ENCODE measurements at places on chromosomes 16 and 17.

DNA sequence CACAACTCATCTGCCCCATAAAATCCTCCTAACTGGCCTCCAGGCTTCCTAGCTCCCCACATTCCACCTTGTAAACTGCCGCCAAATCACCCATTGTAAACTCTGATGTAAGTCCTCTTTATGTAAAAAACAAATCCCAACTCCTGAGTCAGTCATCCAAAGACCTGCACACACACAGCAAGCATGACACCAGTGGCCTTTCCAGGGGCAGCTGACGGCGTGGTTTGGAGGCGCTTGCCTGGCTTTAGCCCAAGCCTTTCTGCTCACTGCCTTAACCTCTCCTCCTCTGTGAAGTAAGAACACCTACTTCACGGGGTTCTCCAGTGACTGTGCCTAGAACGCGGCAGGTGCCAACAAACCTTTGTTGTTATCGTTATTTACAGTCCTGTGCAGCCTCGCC, 14.0 kb downstream of the UBE2O start:
- no peak for DNase-seq

GRCh38 chr16:70561623-70562022, 38.0 kb downstream of the SF3B3 start:
- no peak for DNase-seq

DNA sequence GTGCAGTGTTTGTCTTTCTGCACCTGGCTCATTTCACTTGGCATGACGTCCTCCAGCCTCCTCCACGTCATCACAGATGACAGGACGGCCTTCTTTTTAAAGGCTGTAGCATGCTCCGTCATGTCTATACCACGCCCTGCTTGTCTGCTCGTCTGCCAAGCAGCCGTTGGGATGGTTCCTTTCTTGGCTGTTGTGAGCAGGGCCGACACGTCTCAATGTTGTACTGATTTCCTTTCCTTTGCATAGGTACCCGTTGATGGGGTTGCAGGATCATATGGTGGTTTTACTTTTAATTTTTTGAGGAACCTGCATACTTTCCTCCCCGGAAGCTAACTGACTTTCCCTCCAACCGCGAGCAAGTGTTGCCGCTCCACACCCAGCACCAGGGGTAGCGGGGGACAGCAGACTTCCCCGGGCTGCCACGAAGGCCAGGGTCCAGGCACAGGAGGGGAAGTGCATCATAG, 212.2 kb upstream of the ZNF469 start:
- DNase-seq: no peak

DNA sequence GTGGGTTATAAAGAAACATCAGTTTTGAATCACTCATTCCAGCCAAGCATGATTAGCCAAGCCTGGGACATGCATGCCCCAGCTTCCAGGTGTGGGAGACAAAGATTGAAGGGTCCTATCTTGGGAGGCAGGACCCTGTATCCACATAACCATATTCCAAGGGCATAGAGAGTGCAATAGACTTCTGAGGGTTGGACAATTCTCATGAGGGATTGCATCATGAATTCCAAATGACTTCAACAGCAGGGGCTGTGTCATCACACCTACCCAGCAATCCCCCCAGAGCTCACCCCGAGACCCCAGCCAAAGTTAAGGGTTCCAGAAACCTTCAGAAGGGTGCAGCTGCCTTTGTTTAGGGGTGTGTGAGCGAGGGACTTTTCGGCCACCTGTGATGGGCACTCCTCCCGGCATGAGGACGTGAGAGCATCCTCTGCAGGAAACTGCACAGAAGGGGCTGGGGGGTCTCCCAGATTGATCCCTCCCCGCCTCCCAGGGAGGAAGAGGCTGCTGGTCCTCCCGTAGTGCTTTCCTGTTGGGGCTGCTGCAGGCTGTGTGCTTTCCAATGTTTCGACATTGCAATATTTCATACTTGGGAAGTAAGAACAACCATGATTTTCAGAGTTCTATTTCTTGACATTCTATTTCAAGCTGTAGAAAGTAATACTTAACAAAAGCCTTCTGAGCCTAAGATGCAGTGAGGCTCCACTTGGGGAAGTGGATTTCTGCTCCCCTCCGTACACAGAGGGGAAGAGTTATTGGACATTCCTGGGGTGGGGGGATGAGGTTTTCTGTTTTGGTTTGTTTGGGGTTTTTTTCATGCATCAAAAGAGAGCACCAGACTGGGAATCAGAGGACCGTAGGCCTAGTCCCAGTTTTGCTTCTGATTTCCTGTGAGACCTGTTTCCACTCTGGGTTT, 13.3 kb upstream of the PITPNM3 start:
- no peak for DNase-seq

- no peak for DNase-seq
Observed at GRCh38 chr17:30897311-30897710, 8.7 kb downstream of the TEFM start.

GRCh38 chr16:29820730-29821642, 724 bp downstream of the MVP start:
- DNase-seq: no peak

DNA sequence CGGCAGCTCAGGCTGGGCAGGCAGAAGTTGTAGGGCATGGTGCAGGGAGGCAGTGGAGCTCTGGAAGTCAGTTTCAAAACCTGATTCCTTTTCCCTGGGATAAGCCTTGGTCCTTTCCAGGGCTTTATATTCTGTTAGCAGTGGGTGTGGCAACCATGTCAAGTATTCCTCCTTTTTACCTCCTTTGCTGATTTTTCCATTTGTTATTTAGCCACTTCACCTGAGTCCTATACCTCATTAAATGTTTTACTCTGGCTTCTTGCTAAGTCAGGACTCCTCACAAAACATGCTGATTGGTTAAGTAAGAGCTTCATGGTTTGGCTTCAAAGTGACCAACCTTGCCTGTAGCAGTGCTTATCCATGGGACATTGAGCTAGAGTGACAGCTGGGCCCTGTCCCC, at the start of gene KRT33B:
KRT33B (minus strand) TSS at position 101 of the 400 bp plus-strand sequence; CDS start at position 38, 63 bp downstream.
- DNase-seq: no peak

DNA sequence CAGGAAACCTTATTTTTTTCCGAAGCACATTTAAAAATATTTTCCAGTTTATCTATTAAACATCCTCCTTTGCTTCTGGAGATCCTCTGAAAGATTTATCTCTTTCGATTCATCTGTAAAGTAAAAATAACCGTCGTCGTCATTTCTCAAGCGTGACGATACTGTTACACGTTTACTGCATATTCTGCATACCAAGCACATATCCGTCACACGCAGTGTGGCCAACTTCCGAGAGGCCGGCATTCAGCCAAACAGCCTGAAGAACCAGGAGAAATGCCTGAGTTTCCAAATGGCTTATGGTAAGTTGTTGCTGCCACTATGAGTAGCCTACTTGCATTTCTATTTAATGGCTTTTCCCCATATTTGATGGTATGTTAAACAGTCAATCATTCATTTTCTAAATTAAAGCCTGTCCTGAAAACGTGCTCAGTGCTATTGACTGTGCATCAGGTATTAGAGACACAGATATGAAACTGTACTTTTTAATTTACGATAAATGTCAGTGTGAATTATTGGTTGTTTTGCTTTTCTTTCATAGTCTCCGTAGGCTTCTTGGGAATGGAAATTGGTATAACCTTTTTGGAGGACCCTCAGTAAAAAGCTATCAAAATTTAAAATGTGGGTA, 275.7 kb downstream of the WWOX start:
- DNase-seq: no peak

GRCh38 chr17:45436625-45437464, 4.2 kb upstream of the ARHGAP27 start:
- no peak for DNase-seq

GRCh38 chr17:58224315-58224714, 5.3 kb upstream of the MKS1 start:
- no peak for DNase-seq

GRCh38 chr16:89507214-89507833, 879 bp upstream of the SPG7 start:
- no peak for DNase-seq

- no peak for DNase-seq
Observed at GRCh38 chr17:79202480-79202879, 127.9 kb downstream of the ENGASE start.

DNA sequence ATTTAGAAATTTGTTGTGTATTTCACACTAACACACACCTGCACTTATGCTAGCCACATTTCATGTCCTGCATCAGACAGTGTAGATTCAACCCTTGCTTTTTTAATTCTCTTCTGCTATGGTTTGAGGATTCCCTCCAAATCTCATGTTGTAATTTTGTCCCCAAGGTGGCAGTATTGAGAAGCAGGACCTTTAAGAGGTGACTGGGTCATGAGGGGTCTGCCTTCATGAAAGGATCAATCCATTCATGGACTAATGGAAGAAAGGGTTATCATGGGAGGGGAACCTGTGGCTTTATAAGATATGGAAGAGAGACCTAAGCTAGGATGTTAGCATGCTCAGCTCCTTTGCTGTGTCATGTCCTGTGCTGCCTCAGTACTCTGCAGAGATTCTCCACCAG, 1032.2 kb downstream of the CDH11 start:
- no peak for DNase-seq

DNA sequence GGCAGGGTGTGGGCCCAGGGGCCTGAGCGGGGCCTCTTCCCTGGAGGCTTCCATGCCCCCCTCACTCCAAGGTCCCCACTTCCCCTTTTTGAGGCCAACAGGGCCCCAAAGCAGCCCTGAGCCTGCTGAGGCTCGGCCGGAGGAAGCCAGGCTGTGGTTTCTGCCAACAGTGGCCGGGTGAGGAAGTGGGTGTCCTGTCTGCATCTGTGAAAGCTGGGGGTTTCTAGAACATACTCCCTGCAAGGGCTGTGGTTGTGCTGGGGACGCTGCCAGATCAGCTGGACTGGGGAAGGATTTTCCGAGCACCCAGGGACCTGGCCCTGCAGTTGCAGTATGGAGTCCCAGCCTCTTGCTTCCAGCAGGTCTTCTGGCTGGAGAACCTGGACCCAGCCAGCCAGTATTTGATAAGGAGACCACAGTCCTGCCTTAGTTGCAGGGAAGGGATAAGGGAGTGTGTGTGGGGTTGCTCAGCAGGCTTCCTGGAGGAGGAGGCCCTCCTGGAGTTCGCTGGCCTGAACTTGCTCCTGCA, 15.7 kb downstream of the ADCY7 start:
- peak; percentile 33 for DNase-seq

DNA sequence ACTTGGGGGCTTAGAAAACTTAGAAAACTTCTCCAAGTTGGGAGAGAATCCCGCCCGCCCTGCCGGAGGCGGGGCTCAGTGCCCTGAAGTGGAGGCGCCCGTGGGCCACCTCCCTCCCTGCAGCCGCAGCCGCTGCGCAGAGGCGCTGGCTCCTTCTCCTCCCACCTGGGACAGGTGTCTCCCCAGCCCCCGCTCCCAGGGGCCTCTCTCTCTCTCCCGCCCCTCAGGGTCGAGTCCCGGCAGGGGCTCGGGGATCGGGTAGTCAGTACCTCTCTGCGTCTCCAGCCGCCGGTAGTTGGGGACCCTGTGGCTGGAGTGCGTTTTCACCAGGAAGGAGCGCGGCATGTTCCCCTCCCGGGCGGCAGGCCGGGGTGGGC, 257 bp downstream of the SNAI3 start:
- no peak for DNase-seq

DNA sequence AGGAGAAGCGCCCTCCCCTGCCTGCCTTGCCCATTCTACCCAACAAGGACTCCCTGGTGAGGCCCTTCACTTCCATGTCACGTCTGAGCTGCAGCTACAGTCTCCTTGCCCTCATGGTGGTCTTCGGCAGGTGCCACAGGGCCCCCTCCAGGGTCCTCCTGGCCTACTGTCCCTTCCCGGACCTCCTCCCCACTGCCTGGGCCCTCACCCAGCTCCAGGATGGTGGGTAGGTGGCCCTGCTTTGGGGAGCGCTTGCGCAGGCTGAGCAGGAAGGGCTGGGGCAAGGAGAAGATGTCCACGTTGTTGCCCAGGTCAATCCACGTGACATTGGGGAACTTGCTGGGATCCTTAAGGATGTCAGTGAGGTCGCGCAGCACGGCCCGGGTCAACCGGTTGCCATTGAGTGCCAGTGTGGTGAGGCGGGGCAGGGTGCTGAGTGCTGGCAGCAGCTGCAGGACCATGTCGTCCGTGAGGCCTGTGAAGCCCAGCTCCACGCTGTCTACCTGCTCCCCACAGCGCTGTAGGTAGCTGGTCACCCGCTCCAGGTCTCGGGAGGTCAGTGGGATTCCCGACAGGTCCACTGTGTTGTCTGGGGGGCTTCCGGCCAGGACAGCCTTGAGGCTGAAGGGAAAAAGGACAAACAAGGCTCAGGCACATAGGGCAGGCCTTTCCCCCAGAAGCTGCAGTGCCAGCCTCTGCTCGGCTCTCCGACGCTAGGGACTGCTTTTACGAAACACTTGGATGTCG, 28.3 kb downstream of the TRPV2 start:
- DNase-seq: no peak

- no peak for DNase-seq
Observed at GRCh38 chr16:2663553-2664546, 18.5 kb upstream of the KCTD5 start.

DNA sequence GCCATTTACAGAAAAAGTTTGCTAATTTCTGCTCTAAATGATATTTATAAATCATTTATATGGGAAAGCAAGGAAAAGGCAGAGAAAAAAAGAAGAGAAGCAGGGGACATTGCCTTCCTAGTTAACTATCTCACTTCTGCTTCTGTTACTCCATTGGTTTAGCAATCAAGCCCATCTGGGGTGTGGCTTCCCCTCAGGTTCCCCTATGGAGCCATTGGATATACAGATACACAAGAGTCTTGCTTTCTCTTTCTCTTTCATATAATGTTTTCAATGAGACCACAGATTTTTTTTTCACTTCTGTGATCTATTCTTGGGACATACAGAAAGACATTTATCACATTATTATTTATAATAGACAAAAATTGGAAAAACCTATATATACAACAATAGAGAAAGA, 105.6 kb upstream of the TOM1L1 start:
- no peak for DNase-seq

DNA sequence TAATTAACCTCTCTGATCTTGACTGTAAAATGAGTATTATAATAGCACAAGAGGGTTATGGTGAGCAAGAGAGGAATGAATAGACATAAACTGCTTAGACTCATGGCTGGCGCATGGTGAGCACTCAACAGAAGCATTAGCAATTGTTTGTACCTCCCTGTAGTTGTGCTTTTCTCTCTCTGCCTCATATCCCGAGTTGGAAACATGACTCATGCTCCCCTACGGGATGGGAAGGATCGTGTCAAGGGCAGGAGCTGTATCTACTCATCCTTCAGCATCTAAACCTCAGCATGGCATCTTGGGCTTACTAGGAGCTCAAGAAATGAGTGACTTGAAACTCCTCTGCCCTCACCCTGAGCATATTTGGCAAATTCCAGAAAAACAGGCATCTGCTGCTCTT, 299.6 kb downstream of the MAP2K4 start:
- no peak for DNase-seq

- no peak for DNase-seq
Observed at GRCh38 chr16:3004319-3004718, 8.4 kb upstream of the CLDN9 start.

DNA sequence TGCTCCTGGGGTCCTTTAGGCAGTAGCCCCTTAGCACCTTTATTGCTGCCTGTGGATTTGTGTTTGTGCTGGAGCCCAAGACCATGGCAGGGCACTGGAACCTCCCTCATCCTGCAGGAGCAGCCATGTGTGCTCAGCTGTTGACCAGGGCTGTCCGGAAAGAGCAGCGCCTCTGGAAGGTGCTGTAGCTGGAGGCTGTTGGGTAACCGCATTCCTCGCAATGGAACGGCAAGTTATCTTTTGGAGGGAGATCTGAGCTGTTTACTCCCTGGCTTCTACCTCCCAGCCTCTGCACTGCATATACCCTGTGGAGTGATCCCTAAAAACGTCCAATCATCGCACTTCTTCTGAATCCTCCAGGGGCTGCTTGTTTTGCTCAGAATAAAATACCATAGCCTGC, 291.0 kb downstream of the SNX29 start:
- DNase-seq: no peak
